Temporal lobe (tissue), 4 donors: ENCODE measurements at places on chromosomes 4 and X. TPM values are rescaled to one million over a fixed set of nuclear protein-coding genes. Genes with fewer than 3 reads are reported as not detected.

The POF1B gene
- total RNA-seq, result under 0.01 TPM

The FATE1 gene
- total RNA-seq, result not detected

The VEGFD gene
- 0.25 TPM for total RNA-seq

The UGT2B15 gene
- total RNA-seq, result not detected

The PCDH7 gene
- total RNA-seq, result 35.2 TPM

The NUDT11 gene
- 63.4 TPM for total RNA-seq

The SATL1 gene
- 0.98 TPM for total RNA-seq

The CLTRN gene
- 0.25 TPM for total RNA-seq

The MPP1 gene
- total RNA-seq, result 12.5 TPM

The RAP1GDS1 gene
- 134 TPM for total RNA-seq

The GPR50 gene
- total RNA-seq, result not detected

The SCML1 gene
- 5.9 TPM for total RNA-seq

The GAGE12F gene
- total RNA-seq, result not detected

The ENPEP gene
- 1.7 TPM for total RNA-seq

The GPC4 gene
- total RNA-seq, result 4.7 TPM

The GPR119 gene
- not detected for total RNA-seq

The ZNF330 gene
- total RNA-seq, result 13.5 TPM

The LEF1 gene
- total RNA-seq, result 7.1 TPM

The SNCA gene
- total RNA-seq, result 60.5 TPM

The FDCSP gene
- total RNA-seq, result not detected

The GABRG1 gene
- total RNA-seq, result 21.9 TPM

The CXCL1 gene
- 1.5 TPM for total RNA-seq

The DMRTC1 gene
- not detected for total RNA-seq

The MSX1 gene
- 2.2 TPM for total RNA-seq

The IGSF1 gene
- 1.2 TPM for total RNA-seq

The COL25A1 gene
- 5.7 TPM for total RNA-seq
